ENCODE measurements at places on chromosomes 11 and 22.

- no peak for DNase-seq
Observed at GRCh38 chr11:134478176-134478575, 66.1 kb upstream of the B3GAT1 start.

DNA sequence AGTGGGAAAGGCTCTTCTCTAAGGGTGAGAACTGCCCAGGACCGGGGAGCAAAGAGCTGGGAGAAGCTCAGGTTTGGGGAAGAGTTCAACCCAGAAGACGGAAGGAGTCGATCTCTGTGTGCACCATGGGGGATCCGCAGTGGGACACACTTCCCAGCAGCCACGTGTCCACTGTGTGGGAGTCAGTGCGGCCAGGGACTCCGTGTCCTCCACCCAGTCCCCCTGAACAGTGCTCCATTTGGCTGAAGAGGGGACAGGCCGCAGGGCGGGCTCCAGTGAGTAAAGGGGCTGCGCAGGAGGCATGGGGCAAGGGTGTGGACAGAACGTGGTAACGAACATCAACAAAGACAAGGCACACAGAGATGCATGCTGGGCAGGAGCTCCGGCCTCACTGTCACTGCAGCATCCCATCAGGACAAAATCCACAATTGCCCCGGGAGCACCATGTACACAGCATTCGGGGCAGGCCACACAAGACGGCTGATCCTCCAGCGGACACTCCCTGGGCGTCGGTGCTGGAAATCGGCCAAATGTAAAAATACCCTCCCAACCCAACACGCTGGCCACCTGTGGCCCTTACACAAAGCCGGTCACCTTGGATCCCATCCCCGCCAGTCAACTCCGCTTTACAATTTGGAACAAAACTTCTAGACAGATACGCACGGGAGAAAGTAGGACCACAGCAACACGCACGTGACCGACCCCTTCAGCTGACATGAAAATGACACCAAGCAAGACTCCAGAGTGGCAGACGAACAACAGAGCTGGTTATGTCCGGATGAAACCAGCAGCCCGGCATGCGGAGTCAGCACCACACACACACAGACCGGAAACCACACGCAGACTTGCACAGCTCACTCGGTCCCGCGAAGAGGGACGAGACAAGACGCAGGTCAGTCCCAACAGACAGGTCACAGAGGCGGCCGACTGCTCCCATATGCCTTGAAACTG is 366.8 kb downstream of the SHANK2 start:
- no peak for DNase-seq

DNA sequence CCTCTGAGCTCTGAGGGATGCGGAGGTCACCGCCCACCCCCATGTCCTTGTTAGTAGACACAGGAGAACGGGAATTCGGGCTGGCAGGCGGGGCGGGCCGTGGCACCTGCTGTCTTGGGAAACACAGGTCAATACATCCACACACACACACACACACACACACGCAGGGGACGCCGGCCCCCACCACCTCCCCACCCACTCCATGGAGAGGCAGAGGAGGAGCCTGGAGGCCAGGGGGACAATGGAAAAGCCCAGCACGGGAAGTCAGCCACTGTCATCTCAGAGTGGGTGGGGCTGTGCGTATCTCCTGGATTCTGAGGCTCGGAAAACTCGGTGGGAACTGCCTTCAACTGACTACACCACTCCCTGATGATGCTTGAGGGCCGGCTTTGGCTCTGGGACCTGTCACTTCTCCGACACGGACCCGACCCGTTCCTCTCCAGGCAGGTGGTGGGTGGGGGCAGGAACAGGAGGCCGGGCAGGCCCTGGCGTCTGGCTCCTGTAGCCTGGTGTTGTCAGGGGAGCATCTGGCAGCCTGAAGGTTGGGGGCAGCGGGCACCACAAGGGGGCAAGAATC is 18.5 kb upstream of the TMEM184B start:
- no peak for DNase-seq

GRCh38 chr11:1889224-1889930 is 2.3 kb downstream of the PRR33 start:
- peak; percentile 47 for DNase-seq
